ENCODE measurements at places on chromosomes 13 and 19.
A peak's percentile ranks its signal among the peaks of the same experiment; 100 is the strongest.

DNA sequence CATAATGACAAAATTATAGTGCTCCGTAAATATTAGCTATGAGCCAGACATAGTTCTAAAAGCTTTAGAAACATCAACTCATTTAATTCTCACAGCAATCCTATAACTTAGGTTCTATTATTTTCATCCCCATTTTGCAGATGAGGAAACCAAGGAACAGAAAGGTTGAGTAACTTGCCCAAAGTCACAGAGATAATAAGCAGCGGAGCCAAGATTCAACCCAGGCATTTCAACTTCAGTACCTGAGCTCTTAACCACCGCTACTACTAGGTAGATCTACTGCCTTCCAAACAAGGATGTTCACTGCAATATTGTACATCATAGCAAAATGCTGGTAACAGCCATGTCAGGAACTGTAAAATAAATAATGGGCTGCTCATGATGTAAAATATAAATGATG is 39.9 kb downstream of the ELF1 start:
- DNase-seq: no peak

GRCh38 chr19:15328312-15328711 is 4.0 kb downstream of the BRD4 start:
- no peak for DNase-seq

DNA sequence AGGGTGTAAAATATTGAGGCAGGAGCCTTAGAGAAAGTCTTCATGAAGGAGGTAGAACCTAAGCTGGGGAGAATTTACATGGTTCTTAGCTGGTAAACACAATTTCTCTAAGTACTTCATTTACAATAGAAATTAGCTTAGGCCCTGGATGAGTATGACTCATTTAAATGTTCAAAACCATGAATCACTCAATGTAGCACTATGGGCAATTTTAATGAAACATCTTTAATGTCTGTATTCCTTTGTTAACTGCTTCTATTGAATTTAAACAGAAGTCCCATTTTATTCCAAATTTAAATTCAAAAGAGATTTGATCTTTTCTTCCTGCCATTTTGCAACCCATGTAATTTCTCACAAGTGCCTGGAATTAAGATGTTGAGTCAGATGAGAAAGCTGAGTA is 252.1 kb downstream of the RFC3 start:
- DNase-seq: peak; percentile 43

DNA sequence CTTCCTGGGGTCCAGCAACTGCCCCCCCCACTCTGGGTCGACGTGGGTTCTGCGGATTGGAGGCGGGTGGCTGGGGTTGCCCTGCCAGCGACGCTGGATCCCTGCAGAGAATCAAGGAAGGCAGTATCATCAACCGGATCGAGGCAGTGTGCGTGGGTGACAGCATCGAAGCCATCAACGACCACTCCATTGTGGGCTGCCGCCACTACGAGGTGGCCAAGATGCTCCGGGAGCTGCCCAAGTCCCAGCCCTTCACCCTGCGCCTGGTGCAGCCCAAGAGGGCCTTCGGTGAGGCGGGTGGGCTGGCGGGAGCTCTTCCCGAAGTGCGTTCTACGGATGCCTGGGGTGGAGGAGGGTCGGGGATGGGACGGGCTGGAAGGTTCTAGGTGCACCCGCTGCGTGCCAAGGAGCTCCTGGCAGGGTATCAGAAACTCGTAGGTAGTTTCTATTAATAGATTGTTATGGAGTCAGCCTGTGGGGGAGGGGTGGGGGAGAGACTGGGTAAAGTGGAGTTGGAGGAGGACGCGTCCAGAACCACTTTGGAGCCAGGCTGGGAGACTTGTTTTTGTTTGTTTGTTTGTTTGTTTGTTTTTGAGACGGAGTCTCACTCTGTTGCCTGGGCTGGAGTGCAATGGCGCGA is 1.5 kb downstream of the GIPC3 start:
- DNase-seq: no peak

- no peak for DNase-seq
Measured at GRCh38 chr13:96696389-96696900, 297.8 kb downstream of the OXGR1 start.

DNA sequence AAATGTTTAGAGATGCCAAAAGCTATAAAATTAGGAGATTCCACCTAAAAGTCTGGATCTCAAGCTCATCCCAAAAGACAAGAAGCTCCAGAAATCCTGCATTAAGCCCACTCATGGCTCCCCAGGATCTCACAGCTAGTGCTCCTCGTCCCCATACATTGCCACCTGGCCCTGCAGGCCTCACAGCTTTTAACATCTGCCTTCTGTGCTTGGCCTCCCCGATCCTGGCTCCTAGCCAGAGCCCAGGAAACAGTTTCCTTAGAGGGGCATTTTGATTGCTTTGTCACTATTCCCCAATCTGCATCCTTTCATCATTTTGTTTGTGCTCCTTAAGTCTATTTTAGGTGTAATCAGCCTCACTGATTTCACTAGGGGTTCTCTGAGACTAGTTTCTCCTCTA is 14.5 kb upstream of the DCT start:
- no peak for DNase-seq

- no peak for DNase-seq
Measured at GRCh38 chr13:33976965-33977364, 159.0 kb downstream of the RFC3 start.

DNA sequence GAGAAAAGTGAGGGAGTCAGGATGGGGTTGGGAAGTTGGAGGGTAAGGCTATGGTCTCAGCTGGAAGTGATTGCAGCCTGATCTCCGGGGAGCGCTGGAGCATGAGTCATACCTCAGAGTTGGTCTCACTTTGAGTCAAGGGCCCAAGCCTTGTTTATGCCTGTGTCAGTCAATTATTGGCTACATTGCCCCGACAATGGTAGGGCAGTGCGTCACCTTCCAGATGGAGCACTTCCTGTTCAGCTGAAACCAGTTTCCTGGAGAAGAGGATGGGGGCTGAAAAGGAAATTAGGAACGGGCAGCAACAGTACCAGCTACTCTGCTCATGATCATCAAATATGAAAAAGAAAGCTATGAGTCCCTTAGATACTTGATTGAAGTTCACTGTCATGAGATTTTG is 60.4 kb downstream of the ADGRE1 start:
- peak; percentile 51 for DNase-seq
